Urothelium cell line (cell line): ENCODE measurements at places on chromosomes 6 and 20.

- no peak for DNase-seq
These were observed 72.1 kb downstream of the FILIP1 start for GRCh38 chr6:75421316-75422023.

DNA sequence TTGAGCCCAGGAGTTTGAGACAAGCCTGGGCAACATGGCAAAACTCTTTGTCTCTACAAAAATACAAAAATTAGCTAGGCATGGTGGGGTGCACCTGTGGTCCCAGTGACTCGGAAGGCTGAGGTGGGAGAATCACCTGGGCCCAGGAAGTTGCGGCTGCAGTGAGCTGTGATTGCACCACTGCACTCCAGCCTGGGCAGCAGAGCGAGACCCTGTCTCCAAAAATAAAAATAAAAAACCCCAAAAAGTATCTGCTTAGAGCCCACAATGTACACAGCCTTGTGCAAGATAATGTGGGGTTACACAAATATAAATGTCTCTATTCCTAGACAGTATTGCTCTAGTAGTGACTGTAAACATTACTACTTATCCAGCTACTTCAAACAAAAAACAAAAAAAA is 5.9 kb downstream of the ESF1 start:
- no peak for DNase-seq

- no peak for DNase-seq
These were observed 119.1 kb downstream of the TENT5A start for GRCh38 chr6:81633391-81633790.

DNA sequence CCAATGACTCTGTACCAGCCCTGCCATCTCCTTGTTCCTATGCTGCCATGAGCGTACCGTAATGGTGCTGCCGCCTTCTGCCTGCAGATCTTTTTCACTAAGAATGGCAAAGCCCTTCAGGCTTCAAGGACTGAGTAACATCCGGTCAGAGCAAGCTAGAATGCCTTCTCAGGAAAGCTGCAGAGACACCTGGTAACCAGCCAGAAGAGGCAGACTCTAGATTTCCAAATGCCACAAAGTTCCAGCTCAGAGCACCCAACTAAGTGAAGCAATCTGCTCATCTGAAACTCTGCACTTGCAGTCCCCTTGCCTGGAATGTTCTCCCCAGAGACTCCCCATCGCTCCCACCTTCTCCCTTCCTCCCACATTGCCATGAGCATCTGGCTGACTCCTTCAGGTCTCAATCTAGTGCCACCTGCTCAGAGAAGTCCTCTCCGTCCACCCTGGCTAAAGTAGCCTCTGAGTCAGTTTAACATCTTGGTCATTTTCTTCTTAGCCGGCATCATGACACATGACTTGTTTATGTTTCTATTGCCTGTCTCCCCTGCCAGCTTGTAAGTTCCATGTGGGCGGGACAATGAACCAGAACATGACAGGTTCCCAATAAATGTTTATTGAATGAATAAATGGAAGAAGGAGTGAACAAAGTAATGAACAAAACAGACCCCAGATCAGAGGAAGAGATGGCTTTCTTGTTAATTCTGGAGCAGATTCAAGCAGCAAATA is 6.9 kb upstream of the OCSTAMP start:
- DNase-seq = no peak

DNA sequence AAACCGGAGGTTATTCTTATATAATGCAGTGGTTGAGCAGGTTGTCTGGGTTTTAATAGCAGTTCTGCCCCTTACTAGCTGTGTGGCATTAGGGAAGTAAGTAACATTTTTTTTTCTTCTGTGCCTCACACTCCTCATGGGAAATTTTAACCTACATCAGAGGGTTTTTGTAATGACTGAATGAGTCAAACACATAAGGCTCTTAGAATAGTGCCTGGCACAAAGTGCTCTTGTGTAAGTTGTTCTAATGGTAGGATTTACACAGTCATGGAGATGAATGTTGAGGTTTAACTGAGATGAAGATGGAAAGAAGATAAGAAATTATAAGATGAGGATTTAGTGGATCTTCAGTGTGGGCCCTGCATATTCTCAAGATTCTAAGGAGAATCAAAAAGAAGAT is 68.4 kb upstream of the PHIP start:
- no peak for DNase-seq
